Activated T-cell treated with anti-CD3 and anti-CD28 coated beads, Interleukin-2, amount 50 U/mL, for 24 hours (primary cell): ENCODE measurements at places on chromosomes 7 and 10.

DNA sequence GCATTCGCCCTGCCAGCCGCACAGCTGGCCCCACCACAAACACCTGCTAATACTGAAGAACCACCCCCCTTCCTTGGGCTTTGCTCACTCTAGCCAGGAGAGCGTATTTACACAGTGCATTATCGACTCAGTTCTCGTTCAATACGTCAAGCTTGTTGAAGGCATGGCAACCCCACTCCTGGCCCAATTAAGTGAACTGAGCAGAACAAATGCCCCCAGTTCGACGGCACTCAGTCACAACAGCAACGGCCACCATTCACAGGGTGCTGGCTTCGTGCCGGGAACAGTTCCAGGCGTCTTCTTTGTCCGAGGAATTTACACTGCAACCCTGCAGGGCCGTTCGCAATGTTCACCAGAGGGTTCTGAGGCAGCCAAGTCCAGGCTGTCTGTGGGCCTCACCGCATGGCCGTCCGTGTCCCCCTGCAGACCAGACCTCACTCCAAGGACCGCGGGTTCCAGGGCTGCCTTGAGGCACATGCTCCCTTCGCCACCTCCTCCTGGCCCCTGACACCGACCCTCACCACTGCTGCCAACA lies 175.3 kb downstream of the DIP2C start:
- DNase-seq = no peak

DNA sequence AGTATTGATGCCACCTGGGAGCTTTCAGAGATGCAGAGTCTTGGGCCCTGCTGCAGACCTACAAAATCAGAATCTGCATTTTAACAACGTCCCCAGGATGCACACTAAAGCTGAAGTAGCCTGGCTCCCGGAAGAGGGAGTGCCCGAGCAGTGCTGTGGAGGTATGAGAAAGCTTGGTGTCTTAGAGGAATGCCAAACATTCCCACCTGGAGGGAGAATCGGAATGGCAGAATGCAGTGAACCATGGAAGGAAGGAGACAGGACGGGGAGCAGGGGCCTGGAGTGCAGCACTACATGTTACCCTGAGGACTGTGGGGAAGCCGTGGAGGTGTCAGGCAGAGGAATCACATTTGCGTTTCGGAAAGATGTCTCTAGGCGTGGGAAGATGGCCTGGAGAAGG lies 90.9 kb downstream of the AOAH start:
- no peak for DNase-seq

DNA sequence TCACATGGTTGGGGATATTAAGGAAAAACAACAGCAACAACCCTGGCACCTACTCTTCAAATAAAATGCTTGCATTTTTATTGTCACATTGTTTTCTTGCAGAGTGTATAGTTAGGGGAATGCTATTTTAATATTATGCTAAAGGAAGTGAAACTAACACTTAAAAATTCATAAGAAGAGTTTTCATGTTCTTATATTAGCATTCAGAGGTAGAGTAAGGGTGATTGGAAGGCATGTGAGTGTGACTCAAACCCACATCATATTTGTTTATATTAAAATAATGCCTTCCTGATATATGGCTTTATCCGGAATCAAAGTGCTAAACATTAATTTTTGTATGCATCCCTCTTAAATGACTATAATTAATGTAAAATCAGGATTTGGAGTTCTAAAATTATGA lies 59.8 kb upstream of the TES start:
- DNase-seq = no peak

DNA sequence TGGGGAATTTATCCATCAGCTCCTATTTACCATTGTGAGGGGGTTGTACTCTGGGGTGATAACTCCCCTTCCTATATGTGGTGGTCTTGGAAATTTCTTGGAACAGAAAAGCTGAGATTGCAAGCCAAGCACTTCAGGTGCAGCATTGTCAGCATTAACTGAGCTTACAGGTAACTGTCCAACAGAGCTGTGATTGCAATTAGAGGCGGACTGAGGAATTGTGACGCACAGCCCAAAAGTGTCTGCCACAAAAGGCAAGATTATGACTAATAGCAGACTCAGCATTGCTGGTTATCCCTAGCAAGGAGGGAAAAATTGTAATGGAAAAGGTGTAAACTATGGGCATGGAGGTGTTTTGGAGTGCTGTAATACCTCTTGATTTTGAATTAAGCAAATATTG lies 126.1 kb upstream of the AGR3 start:
- no peak for DNase-seq

- no peak for DNase-seq
These were observed 8.0 kb downstream of the CLDN3 start for GRCh38 chr7:73761854-73762658.

DNA sequence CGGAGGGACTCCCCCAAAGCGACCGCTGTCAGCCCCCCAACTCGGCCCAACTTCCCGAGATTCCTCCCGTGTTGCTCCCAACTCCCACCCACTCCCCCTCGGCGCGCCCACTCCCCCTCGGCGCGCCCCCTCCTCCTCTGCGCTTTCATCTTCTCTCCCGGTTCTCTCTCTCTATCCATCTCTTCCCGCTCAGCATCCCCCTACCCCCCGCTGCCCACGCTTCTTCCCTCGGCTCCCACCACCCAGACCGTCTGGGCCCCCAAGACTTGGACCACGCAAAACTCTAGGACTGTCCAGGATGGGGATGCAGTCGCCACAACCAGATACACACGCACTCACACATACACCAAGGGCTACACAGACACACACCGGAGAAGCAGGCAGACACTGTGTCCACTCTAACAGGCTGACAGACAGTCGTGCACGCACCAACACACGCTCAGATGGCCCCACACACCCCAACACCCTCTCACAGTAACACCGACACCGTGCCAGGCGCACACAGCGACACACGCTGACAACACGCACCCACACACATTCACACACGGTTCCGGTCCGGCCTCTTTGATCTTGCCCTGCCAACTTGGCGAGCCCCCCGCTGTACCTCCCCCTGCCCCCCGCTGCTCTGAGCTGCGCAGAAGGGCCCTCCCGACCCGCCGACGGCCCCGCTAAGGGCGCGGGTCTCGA lies 1.1 kb downstream of the GRID1 start:
- DNase-seq = peak; percentile 53

DNA sequence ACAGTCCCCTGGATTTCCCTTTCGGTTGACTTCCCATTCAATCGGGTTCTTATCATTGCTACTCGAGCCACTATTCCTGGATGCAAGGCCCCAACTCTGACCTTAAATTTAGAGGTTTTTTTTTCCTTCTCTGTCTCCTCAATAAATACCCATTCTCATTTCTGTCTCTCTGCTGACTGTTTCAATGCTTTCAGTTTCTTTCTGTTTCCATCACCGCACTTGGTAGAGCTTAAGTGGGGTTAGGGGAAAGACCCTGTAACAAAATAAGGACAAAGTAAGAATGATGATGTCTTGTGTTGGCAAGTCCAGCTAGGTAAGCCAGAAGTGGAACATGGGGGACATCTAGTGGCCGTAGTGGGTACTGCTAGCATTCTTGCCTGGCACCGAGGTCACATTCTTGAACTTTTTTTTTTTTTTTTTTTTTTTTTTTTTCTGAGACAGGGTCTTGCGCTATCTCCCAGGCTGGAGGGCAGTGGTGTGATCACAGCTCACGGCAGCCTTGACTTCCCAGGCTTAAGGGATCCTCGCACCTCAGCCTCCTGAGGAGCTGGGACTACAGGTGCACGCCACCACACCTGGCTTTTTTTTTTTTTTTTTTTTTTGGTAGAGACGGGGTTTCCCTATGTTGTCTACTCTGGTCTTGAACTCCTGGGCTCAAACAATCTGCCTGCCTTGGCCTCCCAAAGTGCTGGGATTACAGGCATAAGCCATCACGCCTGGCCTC lies 40.3 kb downstream of the ZC3HC1 start:
- peak; percentile 91 for DNase-seq

DNA sequence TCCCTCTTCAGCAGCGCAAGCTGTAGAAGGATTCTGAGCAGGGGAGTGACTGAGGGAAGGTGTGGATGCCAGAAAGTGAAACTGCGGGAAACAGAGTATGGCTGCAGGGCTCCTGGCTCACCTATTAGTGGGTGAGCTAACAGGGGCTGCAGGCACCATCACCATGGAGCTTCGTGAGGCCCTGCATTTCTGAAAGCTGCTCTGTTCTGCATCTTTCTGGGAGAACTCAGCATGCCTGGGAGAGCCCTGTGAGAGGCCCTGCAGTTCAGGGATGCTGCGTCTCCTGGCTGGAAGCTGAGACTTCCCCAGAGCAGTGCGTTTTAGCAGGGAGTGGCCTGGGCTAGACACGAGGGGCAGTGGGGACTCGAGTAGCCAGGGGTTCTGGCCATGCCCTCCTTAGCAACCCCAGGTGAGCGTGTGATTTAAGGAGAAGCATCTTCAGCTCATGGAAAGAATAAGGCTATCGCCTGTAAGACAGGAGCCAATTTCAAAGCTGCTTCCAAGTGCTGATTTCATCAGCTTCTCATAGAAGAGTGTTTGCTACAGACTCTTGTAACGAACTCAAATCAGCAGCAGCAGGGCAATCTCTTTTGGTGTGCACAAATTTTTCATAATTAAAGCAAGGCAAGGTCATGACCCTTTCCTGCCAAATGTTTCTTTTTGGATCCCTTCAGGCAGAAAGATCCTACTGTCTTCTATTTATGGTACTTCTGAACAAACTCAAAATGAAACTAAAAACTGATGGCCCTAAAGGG lies 293.6 kb upstream of the ZNF32 start:
- no peak for DNase-seq

DNA sequence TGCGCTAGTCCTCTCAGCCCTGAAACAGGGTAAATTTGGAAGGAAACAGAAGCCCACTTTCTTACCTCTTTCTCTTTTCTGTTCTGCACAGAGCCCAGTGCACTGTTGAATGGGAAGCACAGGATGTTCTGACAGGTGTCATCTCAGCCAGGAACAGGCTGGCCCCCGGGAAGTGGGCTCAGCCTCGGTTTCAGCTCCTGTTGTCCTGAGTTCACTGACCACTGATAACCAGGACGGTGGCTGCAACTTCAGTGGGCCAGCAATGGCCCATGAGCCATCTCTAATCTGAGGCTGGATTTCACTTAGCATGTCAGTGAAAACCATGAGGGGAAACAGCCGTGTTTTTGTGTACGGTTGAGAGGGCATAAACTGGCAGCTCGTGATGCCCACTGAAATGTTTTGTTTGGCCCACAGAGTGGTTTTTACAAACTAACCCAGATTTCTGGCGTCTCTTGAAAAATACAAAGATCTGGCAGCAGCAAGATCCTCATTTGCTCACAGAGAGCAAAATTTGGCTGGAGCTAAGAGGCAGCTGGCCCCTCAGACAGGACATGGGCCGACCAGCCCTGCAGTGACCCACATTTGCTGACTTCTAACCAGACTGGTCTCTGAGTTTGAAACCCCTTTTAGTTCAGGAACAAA lies 455.9 kb downstream of the PAXIP1 start:
- DNase-seq = no peak

DNA sequence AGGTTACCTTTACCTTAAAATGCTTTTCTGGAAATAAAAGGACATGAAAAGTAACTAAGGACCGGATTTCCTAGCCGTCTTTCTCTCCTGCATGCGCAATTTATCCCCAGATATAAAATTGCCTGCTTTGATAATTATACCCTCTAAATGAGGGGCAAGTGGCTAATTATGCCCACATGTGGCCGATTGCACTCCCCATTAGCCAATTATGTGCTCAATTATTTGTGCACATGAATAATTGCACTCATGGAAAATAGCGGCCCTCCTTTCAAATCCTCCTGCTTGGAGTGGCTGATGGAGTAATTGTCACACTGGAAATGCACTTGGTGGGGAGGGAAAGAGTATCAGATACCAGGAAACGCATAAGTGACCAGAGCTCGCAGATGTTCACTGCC lies 66.4 kb upstream of the ATRNL1 start:
- DNase-seq = no peak
